CD4-positive, alpha-beta T cell treated with Interleukin-17A for 1 hour (primary cell): ENCODE measurements at places on chromosomes 7 and 10.

GRCh38 chr10:88896994-88897853 lies 17.2 kb downstream of the STAMBPL1 start:
- no peak for DNase-seq

GRCh38 chr7:26964156-26964808 lies 99.9 kb upstream of the SKAP2 start:
- no peak for DNase-seq

DNA sequence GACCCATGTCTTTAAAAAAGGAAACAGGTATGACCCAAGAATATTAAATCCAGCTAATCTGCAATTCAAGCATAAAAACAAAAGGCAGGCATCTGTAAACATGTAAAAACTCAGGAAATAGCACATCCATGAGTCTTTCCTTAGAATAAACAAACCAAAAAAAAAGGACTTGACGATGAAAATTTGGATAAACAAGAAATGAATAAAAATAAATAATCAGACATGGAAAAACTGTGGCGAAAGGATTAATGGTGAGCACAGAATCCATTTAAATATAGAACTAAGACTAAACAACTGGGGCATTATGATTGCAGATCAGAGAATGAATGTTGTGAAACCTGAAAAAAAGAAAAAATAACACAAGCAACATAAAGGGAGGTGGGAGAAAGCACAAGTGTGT lies 170.1 kb downstream of the DOCK4 start:
- DNase-seq: no peak

DNA sequence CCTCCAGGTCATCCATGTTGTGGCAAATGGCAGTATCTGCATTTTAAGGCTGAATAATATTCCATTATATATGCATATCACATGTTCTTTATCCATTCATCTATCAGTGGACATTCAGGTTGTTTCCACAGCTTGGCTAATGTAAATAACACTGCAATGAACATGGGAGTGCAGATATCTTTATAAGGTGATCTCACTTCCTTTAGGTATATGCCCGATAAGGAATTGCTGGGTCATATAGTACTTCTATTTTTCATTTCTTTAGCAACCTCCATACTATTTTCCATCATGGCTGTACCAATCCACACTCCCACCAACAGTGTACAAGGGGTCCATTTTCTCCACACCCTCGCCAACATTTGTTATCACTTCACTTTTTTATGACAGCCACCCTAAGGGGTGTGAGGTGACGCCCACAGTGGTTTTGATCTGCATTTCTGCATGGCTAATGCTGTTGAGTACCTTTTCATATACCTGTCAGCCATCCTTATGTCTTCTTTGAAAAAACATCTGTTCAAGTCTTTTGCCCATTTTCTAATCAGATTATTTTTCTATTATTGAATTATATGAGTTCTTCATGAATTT lies 18.9 kb downstream of the ABI1 start:
- peak; percentile 14 for DNase-seq

- no peak for DNase-seq
Observed at GRCh38 chr10:11143242-11143641, 125.6 kb downstream of the CELF2 start.

DNA sequence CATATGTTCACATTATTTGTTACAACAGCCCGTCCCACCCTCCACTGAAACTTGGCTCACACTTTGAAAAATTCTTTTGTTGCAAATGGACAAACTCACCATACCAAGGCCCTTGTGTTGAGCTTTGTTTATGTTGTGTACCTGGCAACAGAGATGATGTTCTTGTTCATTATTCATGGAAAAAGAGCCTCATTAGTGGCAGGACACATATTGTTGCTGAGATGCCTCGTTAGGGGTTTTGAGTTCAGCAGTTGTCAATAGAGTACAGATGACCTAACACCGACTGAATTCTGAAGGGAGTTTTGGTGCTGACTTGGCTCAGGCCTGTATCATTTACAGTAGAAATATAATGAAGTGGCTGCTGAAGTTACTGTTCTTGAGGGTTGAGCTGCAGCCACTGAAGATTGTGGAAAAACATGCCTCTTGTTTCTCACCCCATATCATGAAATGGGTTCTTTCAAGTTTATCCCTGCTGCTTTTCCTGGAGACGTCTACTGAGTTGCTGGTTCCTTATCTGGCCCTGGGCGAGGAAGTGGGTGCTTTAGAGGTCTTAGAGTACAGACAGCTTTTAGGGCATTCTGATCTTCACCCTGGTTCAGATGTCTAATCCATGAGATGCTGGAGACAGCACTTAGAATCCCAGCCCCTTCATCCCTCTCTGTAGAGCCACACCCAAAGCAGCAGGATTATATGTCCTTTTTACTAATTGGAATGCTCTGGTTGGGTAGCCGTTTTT lies 149.7 kb downstream of the WNT2 start:
- DNase-seq: no peak

DNA sequence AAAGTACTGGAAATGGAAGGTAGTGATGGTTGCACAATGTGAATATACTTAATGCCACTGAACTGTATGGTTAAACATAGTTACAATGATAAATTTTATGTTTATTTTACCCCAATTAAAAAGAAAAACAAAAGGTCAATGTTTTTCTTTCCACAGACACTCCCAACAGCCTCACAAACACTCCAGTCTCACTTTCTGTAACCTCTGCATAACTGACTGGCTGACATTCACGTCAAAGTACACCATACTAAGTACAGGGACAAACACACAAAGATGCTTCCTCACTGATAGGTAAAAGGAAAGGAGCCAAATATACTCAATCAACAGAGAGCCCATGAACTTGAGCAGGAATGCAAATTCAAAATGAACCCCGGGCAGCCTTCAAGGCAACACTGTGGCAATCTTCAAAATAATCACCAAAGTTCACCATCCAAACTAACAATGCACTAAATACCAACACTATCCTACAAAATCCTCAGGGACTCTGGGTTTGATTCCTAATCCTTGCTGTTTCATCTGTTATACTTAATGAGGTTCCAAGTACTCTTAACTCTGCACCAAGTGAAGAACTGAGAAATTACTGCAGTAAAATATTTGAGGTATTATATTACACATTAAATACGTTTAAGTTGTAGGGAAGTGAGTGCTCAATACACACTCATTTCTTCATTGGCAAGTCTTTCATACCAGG lies 90.8 kb downstream of the ARMH3 start:
- no peak for DNase-seq

DNA sequence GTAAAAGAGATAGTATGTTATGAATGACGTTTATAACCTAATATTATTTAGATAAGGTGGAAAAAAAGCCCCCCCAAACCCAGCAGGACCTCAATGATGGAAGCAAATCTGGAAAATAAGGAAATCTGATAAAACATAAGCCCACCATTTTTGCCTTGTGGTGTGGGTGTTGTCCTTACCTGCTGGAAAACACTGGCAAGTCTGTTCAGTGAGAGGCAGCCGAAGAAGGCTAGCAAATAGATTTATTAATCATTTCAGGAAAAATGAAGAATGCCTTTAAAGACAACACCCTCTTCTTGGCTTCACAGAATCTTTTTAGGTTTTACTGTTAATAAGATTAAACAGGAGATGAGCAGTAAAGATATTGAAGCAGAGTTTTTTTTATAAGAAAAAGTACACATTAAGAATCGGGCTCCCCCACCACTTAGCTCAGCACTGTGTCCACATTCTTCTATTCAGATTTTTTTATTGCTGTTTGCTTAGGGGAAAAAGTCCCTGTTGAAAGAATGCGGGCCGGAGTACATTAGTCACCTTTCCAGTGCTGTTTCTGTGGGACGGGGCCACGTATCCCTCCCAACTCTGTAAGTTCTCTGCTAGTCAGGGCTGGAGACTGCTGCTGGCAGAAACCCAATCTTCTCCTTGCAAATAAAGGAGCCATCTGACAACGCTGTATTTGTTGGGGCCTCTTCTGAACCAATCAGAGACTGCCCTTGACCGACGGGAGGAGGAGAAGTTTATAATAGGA lies 104.1 kb downstream of the EVX1 start:
- no peak for DNase-seq
